Forelimb muscle (tissue), 1 donor: ENCODE measurements at places on chromosomes 5 and 9. TPM values are rescaled to one million over a fixed set of nuclear protein-coding genes. Genes with fewer than 3 reads are reported as not detected.

GRCh38 chr9:4832786-4833579 is 40.2 kb downstream of the RCL1 start:
- no peak for DNase-seq

- no peak for DNase-seq
Observed at GRCh38 chr5:1476967-1477310, 31.7 kb upstream of the SLC6A3 start.

- no peak for DNase-seq
Observed at GRCh38 chr5:136062366-136063274, 33.8 kb downstream of the TGFBI start.

LVRN gene
- polyA plus RNA-seq: 3.3 TPM

DNA sequence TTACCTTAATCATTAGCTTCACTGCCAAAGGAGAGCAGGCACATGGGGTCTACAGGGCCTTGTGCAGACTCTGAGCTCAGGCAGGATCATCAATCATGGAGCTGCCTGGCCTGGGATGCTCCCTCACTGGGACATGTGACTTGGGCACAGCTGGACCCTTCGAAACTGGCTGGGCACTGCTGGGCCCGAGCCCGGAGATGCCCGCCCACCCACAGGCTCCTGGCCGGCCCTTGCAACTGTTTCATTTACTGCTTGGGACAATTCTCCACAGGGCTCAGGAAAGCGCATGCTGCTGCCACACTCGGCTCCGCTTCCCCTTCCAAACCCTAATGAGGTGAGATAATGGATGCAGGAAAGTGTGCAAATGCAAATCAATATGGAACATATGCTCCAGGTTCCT is 387.5 kb downstream of the TRIM36 start:
- no peak for DNase-seq

DNA sequence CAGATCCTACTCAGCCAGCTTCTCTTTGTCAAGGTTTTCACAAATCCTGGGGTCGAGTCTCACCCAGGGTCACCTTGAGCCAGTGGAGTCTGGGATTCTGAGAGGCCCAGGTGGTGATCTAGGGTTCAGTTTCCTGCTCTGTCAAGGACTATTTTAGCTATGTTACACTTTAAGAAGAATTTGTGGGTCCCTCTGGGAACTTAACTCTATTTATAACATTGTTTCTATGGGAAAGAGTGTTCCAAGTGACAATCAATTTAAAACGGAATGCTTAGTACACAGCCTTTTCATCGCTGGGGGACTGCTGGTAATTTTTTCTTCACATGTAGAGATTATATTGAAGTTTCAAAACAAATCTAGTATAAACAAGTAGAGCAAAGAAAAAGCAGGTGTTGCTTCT is 26.9 kb upstream of the TMEM252 start:
- no peak for DNase-seq
